Anterior cingulate cortex (tissue), 58 donors: ENCODE measurements at places on chromosomes 5 and 9.

GRCh38 chr5:96836817-96837216 is 29.1 kb upstream of the ERAP1 start:
- no peak for DNase-seq

DNA sequence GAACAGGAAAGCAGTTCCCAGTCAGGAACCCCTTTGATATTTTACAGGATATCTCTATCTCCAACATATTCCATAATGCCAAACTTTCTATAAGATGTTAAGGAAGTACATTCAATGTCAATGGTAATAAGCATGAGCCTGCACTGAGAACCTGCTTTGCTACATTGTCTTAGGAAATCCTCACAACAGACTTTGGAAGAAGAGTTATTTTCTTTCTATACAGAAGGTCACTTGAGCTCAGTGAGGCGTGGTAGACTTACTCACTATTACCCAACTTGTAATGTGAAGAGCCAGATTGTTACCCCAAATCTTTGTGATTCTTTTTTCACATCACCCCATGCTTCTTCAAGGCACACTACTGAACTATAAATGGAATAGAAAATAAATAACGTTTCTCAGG is 435.9 kb downstream of the DNAH5 start:
- DNase-seq, result no peak

DNA sequence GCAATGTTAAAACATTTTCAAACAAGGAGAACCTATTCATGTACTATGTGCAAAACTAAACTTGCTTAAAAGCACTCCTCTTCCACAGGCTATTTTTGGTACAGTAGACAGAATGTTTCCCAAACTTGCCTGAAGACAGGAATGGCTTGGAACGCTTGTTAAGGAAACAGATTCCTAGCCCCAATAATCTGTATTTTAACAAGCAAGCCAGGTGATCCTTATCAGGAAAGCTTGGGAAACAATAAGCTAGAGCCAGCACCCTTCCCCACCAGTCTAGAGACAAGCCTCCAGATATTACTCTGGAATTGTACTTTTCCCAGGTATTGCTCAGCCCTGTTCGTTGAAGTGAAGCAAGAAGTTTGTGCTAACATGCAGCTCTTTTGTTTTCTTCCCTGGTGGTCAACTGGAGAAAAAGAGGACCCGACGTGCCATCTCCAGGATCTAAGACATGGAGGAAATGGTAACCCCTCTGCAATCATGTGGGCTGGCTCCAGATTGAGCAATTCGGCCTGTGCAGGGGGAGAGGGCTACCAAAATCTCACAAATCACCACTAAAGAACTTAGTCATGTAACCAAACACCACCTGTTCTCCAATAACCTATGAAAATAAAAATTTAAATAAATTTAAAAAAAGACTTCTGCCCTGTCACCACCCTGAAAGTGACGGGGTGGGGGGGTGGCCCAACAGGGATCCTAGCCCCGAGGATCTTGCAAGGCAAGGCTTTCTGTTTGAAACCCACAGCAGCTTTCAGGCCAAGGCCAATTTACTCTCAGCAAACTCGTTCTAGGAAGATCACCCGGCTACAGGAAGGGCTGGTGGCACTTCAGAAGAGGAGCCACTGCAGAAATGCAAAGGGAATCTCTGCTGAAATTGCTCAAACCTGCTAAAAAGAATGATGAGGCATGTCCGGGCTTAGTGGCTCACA is 48.6 kb downstream of the SHB start:
- no peak for DNase-seq

GRCh38 chr5:122077366-122078115 is 518 bp downstream of the LOX start:
- DNase-seq, result peak; percentile 15

DNA sequence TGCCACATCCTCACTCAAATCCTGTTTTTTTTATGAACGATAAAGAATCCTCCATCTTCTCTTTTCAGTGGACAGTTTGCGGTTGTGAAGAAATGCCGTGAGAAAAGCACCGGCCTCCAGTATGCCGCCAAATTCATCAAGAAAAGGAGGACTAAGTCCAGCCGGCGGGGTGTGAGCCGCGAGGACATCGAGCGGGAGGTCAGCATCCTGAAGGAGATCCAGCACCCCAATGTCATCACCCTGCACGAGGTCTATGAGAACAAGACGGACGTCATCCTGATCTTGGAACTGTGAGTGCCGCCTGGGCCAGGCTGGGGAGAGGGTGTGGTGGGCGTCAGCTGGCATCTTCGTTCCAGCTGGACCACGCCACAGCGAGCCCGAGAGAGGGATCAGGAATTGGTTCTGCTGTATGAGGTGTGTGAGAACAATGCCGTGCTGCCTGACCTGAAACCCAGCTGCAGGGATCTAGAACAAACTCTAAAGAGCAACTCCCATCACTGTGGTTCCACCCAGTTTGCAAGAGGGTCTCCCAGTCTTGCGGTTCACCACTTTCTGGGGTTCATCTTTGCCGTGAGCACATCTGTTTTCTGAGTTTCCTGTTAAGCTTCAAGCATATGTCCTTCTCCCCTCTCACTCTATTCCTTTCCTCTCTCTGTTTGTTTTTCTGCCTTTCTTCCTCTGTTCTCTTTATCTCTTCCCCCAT is 107.4 kb downstream of the DAPK1 start:
- DNase-seq, result no peak

DNA sequence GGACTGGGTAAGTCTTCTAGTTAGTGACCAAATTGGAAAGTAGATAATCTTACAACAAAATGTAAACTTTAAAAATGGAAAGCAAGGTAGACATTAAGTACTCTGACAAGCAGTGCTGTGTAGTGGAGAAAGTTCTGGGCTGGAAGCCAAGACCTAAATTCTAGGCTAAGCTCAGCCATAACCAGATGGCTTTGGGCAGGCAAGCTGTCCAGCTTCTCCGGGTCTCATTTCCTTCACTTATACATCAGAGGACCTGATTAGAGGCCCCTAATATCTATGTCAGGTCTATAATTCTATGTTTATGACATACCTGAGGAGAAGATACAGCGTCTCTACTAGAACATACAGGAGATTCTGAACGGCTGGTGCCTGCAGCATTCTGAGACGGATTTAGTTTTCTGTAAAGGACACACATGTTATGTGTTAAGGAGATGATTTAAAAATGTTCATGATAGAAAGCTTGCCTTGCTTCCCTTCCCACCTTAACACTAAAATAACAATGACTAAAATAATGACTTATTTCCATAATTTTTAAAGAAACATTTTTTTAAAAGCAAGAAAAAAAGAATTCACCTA is 61.2 kb downstream of the ELL2 start:
- DNase-seq, result peak; percentile 20

GRCh38 chr5:30960036-30960435 is 233.4 kb upstream of the CDH6 start:
- no peak for DNase-seq

DNA sequence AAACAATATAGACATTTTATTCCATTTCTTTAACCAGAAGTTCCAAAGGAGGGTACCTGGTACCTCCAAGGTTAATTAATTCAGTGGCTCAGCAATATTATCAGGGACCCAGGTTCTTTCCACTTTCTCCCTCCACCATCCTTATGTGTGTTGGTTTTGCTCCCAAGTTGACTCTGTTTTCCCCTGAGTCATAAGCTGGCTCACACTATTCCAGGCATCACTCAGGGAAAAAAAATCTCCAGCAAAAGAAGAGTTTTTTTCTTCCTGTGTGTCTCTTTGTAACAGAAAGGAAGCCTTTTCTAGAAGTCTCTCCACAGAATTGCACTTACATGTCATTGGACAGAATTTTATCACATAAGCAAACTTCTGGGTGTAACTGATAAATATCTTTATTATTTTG is 31.2 kb upstream of the GALNT10 start:
- no peak for DNase-seq

DNA sequence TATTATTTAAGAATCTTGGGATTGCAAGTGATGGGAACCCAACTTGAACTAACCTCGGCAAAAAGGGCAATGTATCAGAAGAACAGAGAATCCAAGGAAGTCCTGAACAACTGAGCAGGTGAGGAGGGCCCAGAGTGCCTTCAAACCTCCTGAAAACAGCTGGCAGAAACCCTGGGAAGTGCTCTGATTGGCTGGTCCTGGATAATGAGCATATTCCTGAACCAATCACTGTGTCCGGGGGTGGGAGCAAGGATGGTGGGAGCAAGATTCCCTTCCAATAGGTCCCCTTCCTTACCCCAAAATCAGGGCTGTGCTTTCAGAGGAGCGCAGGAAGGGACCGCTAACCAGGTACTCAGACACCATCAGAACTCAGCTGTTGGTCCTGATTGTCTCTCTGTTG is 31.9 kb upstream of the TBC1D2 start:
- DNase-seq, result no peak

- DNase-seq, result no peak
These were observed 109.0 kb downstream of the VAV2 start for GRCh38 chr9:133882849-133883755.

GRCh38 chr9:125460346-125460745 is 198.7 kb downstream of the GAPVD1 start:
- no peak for DNase-seq

- DNase-seq, result no peak
These were observed 197.0 kb downstream of the PCSK1 start for GRCh38 chr5:96236051-96236450.

DNA sequence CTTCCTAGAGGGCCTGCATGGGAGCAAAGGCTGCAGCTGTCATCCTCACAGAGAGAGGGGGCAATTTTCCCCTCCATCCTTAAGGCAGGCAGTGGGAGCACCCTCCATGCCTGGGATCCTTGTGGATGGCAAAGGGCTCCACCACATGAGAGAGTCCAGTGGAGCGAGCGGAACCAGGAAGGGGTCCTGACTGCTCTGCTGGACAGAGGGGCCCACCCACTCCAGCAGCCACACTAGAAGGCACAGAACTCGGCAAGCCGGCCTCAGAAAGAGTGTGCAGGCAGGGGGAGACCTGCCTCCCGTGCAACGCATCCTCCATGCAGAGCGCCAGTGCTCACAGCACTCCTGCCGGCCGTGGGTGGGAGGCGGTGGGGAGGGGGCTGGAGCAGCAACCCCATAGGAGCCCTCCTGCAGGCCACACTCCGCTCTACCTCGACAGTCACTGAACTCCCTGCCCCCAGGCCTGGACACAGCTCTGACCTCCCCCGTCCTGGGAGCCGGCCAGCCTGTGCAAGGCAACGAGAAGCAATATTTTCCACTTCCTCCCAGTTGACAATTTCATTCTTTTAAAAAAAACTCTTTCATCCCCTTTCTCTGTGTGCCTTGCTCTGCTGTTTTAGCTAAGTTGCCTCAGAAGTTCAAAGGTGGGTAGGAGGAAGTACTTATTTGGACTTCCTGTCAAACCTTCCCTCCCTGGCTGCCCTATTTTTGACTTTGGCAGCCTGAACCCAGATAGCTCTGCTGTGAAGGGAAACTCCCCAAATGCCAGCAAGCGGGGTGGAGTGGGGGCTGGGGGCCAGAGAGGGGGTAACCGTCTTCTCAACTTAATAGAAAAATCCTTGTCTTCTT is 5.3 kb upstream of the LCP2 start:
- no peak for DNase-seq

DNA sequence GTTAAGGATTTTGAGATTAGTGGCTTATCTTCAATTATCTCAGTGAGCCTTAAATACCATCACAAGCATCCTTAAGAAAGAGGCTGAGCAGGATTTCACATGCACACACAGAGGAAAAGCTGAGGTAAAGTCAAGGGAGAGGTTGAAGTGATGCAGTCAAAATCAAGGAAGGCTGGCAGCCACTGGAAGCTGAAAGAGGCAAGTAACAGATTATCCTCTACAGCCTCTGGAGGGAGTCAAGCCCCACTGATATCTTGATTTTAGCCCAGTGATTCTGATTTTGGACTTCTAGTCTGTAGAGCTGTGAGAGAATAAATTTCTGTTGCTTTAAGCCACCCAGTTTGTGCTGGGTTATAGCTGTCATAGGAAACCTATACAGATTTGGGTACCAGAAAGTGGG is 80.1 kb downstream of the ANKRD31 start:
- no peak for DNase-seq
